Stimulated activated CD4-positive, alpha-beta T cell treated with anti-CD3 and anti-CD28 coated beads, TNF-alpha, amount 100 ng/mL, for 1 hour (primary cell): ENCODE measurements at places on chromosomes 6 and 20.

- no peak for DNase-seq
These were observed 22.0 kb upstream of the PRDM1 start for GRCh38 chr6:106064142-106064541.

- DNase-seq, result no peak
These were observed 239.3 kb downstream of the OGFRL1 start for GRCh38 chr6:71527886-71528285.

DNA sequence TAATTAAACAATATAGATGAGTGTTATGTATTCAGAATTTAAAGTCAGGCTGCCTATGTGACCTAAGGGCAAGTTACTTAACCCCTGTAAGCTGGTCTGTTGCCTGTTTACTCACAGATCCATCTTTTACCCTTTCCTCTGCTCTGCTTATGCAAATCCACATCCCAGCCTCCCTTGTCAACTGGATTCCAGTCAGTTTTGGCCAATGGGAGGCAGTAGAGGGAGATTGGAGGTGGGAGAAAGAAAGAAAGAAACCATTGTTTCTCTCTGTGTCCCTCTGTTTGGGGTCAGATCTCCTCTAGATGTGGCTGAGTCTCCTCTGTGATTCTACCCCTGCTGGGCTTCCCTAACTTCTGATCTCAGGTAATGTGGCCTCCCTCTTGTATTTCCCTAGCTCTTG, 266.8 kb upstream of the PLN start:
- DNase-seq, result no peak

- no peak for DNase-seq
These were observed 175.5 kb downstream of the TAF4 start for GRCh38 chr20:61890210-61890609.
